ENCODE measurements at places on chromosomes 6 and 20. TPM values are rescaled to one million over a fixed set of nuclear protein-coding genes. Genes with fewer than 3 reads are reported as not detected.

DNA sequence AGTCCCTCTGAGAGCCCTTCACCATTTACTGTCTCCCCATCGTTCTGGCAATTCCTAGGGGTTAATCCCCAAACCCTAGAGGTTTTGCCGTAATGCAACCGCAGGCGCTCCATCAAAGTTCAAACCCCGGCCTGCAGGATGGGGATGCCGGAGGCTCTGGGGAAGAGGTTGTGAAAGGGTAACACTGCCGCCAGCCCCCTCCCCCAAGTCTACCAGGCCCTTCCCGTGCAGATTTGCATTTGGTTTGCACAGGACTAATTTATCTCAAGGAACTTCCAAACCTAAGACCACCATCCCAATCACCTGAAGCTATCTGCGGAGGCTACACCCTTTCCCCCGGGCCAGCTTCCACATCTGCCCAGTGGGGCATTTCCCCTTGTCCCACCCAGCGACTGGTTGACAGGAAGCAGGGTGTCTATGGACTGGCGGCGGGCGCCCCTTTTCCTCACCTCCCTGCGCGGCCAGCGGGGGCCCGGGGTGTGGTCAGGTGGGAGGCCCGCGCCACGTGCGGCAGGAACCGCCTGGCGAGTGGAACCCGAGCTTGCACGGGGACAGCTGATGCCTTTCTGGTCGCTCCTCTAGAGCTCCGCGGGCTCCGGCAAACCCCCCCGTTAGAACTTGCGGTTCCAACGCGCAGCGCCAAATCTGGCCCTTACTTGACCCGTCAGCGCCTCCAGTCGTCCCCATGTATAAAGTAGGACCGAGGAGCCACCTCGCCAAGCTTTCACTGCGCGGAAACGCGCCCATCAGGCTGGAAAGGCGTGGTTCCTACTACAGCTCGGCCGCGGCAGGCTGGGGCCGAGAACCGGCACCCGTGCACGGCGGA, 9.4 kb upstream of the SLC4A11 start:
- DNase-seq: no peak

DNA sequence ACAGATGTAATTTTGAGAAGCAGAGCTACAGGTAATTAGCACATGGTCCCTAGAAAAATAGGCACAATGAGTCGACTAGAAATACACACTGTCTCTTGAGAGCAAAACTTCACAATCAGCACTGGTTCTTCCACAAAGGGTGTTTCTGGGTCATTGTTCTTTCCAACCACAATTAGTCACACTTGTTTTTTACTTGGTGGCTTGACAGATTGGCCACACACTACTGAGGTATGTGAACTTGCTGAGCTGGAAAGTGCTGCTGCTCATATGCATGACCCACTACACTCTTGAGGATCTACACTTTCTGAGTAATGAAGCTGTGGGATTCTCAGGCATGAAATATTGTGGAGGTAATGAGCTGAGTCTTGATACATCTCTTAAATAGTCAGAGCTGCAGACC, 347.7 kb downstream of the BCKDHB start:
- no peak for DNase-seq

- no peak for DNase-seq
These were observed 54.8 kb upstream of the SGK1 start for GRCh38 chr6:134372603-134373281.

- no peak for DNase-seq
These were observed 11.8 kb upstream of the FILIP1 start for GRCh38 chr6:75505424-75505823.

- no peak for DNase-seq
These were observed 454.6 kb upstream of the EYS start for GRCh38 chr6:66161546-66162108.

- no peak for DNase-seq
These were observed 77.2 kb downstream of the PPP1R3G start for GRCh38 chr6:5162355-5162754.

- peak; percentile 50 for DNase-seq
These were observed 160.1 kb downstream of the ZMYND8 start for GRCh38 chr20:47196091-47197081.

DNA sequence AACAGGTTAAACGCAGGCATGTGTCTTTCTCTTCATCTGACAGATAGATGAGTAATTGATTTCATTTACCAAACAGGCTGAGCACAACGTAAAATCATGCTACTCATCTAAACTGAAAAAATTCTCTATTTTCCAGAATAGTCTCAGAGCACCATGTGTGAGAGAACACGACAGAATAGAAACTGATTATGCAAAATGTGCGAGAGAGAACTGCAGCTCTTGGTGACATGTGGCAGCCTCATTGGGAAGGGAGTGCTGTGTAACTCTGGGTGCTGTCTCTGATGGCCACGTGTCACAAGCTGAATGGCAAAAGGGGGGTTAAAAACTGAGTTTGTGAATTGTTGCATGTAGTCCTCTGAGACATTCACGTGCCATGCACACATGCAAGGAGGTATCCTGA, 143.7 kb upstream of the ATXN1 start:
- DNase-seq: no peak

Gene HLA-DOA
- polyA plus RNA-seq: 5.1 TPM

Gene XRN2
- polyA plus RNA-seq: 93.3 TPM

Gene OR2H1
- polyA plus RNA-seq: not detected

All from renal pelvis (tissue), 12 donors.